T-helper 2 cell treated with Interferon-gamma antibody and Interleukin-4, amounts not matched to agents 5 μg/mL and 100 μg/mL, for 36 hours (primary cell): ENCODE measurements at places on chromosomes 7 and 10.

GRCh38 chr10:12841826-12842225, 159.7 kb downstream of the CCDC3 start:
- no peak overlapping the region for H3K4me3 ChIP-seq
- no peaks in the 10 kb centered on the region for H3K27me3 ChIP-seq
- no peaks in the 10 kb centered on the region for H3K36me3 ChIP-seq
- H3K27ac ChIP-seq, result no peak overlapping the region

DNA sequence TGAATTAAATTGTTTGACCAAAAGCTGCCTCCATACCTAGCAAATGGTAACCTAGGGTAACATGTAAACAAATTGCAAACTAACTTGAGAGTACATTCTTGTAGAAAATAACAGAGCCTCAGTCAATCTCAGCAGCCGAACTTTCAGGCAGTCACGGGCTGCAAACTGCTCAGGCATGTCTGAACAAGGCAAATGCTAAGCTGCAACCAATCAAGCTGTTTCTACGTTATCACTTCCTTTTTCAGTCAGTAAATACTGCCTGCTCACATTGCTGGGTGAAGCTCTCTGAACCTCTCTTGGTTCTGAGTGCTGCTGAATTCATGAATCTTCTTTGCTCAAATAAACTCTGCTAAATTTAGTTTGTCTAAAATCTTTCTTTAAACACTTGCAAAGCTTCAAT, 1212.4 kb downstream of the SORCS1 start:
- H3K4me3 ChIP-seq, result no peak overlapping the region
- no peaks in the 10 kb centered on the region for H3K27me3 ChIP-seq
- no peak for DNase-seq
- H3K36me3 ChIP-seq, result no peaks in the 10 kb centered on the region

- H3K36me3 ChIP-seq, result peaks cover 28% of the 10 kb centered on the region
- DNase-seq, result no peak
- H3K27me3 ChIP-seq, result no peaks in the 10 kb centered on the region
Measured at GRCh38 chr7:44393238-44394111, 68.1 kb upstream of the CAMK2B start.

DNA sequence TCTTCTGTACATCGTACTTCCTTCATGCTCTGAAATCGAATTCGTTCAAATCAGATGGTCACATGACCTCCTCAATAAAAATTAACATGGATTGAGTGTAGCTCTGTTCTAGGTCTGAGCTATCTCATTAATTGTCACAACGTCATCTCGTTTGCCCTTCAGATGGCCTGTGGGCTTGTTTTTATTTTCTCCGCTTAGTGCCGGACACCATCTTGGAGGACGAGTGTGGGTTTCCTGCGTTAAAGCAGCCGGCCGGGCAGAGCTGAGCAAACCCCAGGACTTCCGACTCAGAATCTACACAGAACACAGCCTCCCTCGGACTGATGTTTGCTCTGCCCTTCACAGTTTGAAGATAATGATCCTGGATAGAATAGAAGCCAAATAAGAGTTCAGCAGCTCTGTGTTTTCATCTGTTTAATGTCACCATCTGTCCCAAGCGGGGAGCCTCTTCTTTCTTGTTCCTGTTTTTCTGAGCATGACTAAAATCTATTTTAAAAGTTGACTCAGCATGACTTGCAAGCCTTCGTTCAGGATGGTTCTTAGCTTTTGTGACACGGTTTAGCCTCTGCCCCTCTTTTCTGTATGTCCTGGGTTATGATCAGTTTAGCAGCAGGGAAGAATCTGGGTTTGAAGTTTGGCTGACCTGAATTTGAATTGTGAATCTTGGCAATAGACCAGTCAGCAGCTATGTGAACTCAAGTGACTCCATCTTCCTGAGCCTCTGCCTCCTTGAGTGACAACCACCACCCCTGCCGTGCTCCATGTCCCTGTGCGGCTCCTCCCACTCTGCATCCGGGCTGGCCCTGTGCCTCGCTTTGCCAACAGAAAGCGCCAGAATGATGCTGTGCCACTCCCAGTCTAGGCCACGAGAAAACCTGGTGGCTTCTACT, 30.6 kb upstream of the GALNTL5 start:
- H3K4me3 ChIP-seq, result no peak overlapping the region
- no peak overlapping the region for H3K27ac ChIP-seq
- no peak for DNase-seq
- H3K36me3 ChIP-seq, result no peaks in the 10 kb centered on the region
- peaks cover under 1% of the 10 kb centered on the region for H3K27me3 ChIP-seq
- H3K4me1 ChIP-seq, result peaks cover 8% of the 10 kb centered on the region

DNA sequence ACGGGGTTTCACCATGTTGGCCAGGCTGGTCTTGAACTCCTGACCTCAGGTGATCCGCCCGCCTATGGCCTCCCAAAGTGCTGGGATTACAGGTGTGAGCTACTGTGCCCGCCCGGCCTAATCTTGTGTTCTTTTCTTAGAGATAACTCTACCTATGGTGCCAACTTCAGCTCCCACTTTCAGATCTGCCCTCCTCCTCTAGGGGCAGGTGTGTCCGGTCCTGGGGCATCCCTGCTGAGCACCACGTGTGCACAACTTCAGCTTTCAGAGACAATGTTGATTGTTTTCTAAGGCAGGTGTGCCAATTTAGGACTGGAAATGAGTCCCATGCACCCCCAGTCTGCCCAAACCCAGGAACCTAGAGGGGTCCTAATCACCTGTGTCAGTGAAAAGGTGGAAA, 18.5 kb upstream of the FXYD4 start:
- H3K27ac ChIP-seq, result no peak overlapping the region
- H3K27me3 ChIP-seq, result peaks cover 19% of the 10 kb centered on the region
- H3K4me3 ChIP-seq, result no peak overlapping the region
- DNase-seq, result no peak

DNA sequence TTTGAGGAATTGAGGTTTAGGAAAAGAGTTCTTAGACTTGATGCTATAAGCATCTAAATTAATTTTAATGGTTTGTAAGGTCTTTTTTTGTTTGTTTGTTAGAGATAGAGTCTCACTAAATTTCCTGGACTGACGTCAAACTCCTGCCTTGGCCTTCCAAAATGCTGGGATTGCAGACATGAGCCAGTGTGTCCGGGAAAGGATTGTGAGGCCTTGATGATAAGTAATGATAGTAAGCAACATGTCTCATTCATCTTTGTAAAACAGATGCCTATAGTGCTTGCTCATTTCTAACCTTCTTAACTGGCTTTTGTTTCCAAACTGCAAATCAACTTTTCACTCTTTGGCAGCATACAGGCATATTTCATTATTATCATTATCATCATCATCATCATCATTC, 176.0 kb upstream of the KCND2 start:
- H3K27ac ChIP-seq, result no peak overlapping the region
- no peak for DNase-seq
- no peak overlapping the region for H3K4me3 ChIP-seq
- no peaks in the 10 kb centered on the region for H3K27me3 ChIP-seq

GRCh38 chr7:130048906-130049305, 2.3 kb downstream of the ZC3HC1 start:
- H3K4me1 ChIP-seq, result peaks cover 9% of the 10 kb centered on the region
- H3K4me3 ChIP-seq, result no peak overlapping the region
- H3K27ac ChIP-seq, result no peak overlapping the region
- peaks cover 11% of the 10 kb centered on the region for H3K36me3 ChIP-seq
- peaks cover under 1% of the 10 kb centered on the region for H3K27me3 ChIP-seq

- H3K27me3 ChIP-seq, result no peaks in the 10 kb centered on the region
- no peaks in the 10 kb centered on the region for H3K4me1 ChIP-seq
- H3K27ac ChIP-seq, result no peak overlapping the region
- DNase-seq, result no peak
Measured at GRCh38 chr7:80837345-80837744, 81.5 kb downstream of the SEMA3C start.

GRCh38 chr7:135719688-135720087, 8.3 kb downstream of the SLC13A4 start:
- H3K27me3 ChIP-seq, result peaks cover 2% of the 10 kb centered on the region
- H3K27ac ChIP-seq, result no peak overlapping the region
- no peak overlapping the region for H3K4me3 ChIP-seq
- H3K4me1 ChIP-seq, result no peaks in the 10 kb centered on the region
- H3K36me3 ChIP-seq, result no peaks in the 10 kb centered on the region

DNA sequence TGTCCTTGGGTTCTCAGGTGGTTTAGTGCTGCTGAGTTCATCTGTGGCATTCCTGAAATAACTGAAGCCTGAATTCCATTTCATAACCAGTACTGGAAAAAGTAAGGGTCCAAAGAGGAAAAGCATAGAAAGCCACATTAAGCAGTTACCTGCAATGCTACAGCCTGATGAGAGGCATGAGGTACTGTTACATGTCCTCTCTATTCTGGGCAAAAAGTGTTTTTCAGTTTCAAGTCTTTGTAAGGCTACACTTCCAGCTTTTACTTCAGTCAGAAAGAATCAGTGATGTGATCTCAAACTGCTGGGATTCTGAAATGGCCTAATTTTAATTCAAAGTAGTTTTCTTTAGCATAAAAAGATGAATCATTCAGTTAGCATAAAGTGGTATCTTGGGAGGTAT, 369.5 kb downstream of the PHF14 start:
- no peaks in the 10 kb centered on the region for H3K36me3 ChIP-seq
- no peak for DNase-seq
- H3K27ac ChIP-seq, result no peak overlapping the region
- H3K27me3 ChIP-seq, result peaks cover 6% of the 10 kb centered on the region
- H3K4me1 ChIP-seq, result peaks cover 2% of the 10 kb centered on the region
- H3K4me3 ChIP-seq, result no peak overlapping the region

GRCh38 chr10:128892005-128892404, 575.0 kb upstream of the MGMT start:
- no peak overlapping the region for H3K27ac ChIP-seq
- no peak for DNase-seq
- no peak overlapping the region for H3K4me3 ChIP-seq
- H3K4me1 ChIP-seq, result no peaks in the 10 kb centered on the region
- H3K27me3 ChIP-seq, result no peaks in the 10 kb centered on the region
- no peaks in the 10 kb centered on the region for H3K36me3 ChIP-seq

- no peak for DNase-seq
- no peaks in the 10 kb centered on the region for H3K27me3 ChIP-seq
- peaks cover 9% of the 10 kb centered on the region for H3K36me3 ChIP-seq
Measured at GRCh38 chr10:110971638-110972037, 52.2 kb downstream of the SHOC2 start.

- DNase-seq, result no peak
- no peaks in the 10 kb centered on the region for H3K27me3 ChIP-seq
- no peak overlapping the region for H3K27ac ChIP-seq
- no peak overlapping the region for H3K4me3 ChIP-seq
- peaks cover 2% of the 10 kb centered on the region for H3K36me3 ChIP-seq
Measured at GRCh38 chr10:37760817-37761216, 96.6 kb downstream of the ZNF248 start.

DNA sequence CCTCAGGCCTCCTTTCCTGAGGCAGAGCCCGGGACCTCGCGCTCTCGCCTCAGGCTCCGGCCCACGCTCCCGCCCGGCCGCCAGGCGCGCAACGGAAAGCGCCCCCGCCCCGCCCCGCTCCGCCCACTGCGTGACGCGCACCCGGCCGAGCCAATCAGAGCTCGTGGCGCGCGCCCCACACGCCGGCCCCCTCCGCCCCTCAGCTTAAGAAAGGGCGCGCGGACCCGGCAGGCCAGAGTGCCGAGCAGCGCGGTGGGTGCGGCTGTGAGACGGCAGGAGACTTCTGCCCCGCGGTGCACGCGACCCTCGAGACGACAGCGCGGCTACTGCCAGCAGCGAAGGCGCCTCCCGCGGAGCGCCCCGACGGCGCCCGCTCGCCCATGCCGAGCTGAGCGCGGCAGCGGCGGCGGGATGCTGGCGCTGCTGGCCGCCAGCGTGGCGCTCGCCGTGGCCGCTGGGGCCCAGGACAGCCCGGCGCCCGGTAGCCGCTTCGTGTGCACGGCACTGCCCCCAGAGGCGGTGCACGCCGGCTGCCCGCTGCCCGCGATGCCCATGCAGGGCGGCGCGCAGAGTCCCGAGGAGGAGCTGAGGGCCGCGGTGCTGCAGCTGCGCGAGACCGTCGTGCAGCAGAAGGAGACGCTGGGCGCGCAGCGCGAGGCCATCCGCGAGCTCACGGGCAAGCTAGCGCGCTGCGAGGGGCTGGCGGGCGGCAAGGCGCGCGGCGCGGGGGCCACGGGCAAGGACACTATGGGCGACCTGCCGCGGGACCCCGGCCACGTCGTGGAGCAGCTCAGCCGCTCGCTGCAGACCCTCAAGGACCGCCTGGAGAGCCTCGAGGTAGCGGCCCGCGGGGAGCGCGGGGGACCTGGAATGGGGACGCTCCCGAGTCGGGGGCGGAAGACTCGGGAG, at the start of gene NPTX2:
Gene NPTX2, plus strand, starts transcription at position 235 of the 909 bp plus-strand sequence. Its CDS starts 177 bp downstream, at position 412.
- no peaks in the 10 kb centered on the region for H3K36me3 ChIP-seq
- DNase-seq, result no peak
- H3K4me1 ChIP-seq, result no peaks in the 10 kb centered on the region
- H3K4me3 ChIP-seq, result no peak within 1 kb of the TSS
- H3K27ac ChIP-seq, result no peak within 1 kb of the TSS

DNA sequence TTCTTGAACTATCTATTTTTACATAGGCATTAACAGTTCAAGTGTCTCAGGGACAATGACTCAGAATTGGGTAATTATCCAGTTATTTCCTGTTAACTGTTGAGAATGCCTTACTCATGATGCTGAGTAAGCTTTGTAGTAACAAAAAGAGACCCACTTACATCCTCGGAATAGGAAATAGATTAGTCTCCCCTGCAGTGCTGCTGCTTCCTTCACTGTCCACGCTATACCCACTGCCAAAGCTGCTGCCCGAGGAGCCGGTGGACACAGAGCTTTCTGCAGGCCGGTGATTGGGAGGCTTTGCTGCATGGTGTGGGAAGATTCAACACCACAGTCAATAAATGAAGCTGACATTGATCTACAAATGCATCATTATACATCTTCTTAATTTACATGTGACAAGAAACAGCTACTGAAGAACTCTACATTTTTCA, 357.1 kb downstream of the PCLO start:
- H3K4me1 ChIP-seq, result no peaks in the 10 kb centered on the region
- no peak overlapping the region for H3K27ac ChIP-seq
- no peak overlapping the region for H3K4me3 ChIP-seq
- no peaks in the 10 kb centered on the region for H3K27me3 ChIP-seq

GRCh38 chr7:75042286-75042685, 31.3 kb downstream of the RCC1L start:
- H3K4me3 ChIP-seq, result no peak overlapping the region
- no peaks in the 10 kb centered on the region for H3K4me1 ChIP-seq
- DNase-seq, result no peak
- no peak overlapping the region for H3K27ac ChIP-seq
- no peaks in the 10 kb centered on the region for H3K27me3 ChIP-seq

DNA sequence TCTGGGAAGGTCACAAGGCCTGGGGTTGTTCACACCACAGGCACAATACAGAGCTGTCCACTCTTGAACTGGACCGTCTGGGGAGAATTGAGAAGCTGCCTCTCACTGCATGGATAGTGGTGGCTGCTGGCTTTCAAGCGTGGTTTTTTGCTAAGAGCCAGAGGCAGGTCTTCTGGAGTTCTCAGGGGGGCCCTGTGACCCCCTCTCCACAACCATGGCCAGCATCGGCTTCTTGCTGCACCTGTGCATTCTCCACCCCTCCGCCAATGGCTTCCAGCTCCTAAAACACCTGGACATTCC, 140.3 kb downstream of the ADCY1 start:
- no peak overlapping the region for H3K27ac ChIP-seq
- no peaks in the 10 kb centered on the region for H3K36me3 ChIP-seq
- H3K4me1 ChIP-seq, result peaks cover 2% of the 10 kb centered on the region
- H3K4me3 ChIP-seq, result no peak overlapping the region

GRCh38 chr7:16471933-16472332, 6.4 kb upstream of the SOSTDC1 start:
- H3K4me1 ChIP-seq, result no peaks in the 10 kb centered on the region
- DNase-seq, result no peak
- H3K4me3 ChIP-seq, result no peak overlapping the region
